HuH-7 (cell line): ENCODE measurements at places on chromosomes 11 and 22.

DNA sequence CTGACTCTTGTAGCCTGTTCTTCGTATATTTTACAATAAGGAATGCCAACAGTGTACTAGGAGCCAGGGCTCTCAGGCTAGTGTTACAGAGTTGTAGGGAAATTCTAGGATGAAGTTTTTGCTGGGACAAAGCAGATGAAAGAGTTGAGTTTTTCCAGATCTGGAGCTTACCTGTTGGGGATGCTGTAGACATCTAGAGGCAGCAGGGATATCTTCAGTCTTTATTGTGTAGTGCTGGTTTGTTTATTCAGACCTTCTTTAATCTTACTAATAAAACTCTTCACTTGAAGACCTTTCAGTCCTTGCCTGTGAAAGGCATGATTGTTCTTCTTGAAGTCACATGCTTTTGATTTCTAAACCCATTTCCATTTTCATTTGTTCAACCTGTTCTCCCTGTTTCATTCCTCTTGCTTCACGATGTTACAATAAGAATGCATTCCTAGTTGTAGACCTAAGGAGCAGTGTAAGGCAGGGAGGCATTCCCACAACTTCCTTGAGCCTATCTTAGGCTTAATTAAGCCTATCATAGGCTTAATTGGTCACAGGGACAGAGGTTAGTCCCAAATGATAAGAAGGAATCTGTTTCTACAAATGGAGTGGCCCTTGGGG is 7.9 kb upstream of the SLC37A2 start:
- no peak for DNase-seq

GRCh38 chr11:87583931-87584330 is 546.2 kb downstream of the TMEM135 start:
- no peak for DNase-seq

DNA sequence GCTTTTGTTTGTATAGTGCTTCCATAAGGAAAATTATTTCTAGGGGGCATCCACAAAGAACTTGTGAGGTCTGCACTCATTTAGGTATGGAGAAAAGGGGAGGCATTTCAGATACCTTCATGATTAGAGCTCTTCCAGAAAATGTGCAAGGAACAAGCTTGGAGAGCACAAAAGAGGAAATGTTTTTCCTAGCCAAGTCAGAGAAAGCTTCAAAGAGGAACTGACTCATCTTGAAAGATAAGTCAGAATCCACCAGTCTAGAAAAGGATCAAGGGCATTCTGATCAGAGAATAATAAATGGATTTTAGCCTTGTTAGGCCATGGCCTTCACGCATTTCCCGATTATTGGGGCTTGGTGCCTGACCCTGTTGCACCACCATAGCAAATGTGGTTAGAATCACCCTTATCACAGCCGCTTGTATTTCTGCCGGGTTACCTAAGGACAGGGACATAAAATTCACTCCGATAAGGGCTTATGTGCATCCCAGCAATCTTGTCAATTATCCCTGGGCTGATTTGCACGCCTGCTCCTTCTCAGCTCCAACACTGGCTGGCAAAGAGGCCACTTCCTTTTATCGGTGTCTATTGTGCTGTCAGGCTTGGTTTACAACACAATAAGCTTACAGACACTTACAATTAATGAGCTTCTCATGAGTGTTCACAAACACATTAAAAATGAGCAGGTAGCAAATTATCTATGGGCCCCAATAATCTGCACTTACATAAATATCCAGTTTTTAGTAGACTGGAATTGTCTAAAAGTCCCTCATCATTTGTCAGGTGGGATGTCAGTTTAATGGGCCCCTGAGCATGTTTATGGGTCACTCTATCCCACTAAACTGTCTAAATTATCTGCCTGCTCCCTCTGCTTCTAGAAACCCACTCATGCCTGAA is 613.5 kb downstream of the SOX6 start:
- DNase-seq = peak; percentile 13

DNA sequence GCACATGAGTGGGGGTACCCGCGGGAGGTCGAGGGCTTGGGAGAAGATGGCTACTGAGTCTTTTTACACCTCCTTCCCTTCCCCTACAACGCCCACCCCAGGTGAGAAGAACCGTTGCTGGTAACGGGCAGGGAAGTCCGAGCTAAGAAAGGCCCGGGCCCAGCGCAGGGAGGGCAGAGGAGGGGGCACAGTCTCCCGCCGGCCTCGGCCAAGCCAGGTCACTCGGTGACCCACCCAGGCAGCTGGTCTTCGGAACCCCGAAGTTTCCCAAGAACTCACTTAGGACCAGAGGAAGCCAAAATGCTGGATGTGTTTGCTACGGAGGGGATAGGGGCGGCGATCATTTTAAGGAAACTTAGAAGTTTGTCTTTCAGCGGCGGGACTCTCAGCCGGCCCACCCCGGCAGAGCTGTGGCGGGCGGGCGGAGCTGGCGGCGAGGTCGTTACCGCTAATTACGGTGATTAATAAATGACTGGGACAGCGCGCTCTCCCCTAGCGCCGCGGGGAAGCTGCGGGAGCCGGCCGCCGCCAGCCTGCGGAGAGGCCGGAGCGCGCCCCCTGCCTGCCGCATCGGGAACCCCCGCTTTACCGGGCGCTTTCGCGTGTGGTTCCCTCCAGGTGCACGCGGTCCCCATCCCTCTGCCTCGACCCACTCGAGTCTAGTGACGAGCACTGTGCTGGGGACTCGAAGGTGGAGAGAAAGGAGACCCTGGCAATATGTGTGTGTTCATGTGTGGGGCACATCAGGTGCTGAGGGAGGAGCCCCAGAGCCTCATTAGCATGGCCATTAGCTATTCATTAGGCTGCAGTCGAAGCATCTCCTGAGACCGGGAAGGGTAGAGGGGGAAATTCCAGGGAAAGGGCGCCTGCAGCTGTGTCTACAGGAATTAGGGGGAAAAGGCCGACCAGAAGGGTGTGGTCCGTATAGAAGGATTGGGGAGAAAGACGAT is 945 bp downstream of the ROBO3 start:
- peak; percentile 84 for DNase-seq

GRCh38 chr22:37421468-37421877 is 5.8 kb downstream of the ELFN2 start:
- DNase-seq = no peak

- DNase-seq = no peak
Observed at GRCh38 chr22:17976121-17976520, 48.2 kb downstream of the MICAL3 start.

GRCh38 chr11:86793307-86793706 is 7.0 kb upstream of the PRSS23 start:
- DNase-seq = no peak

DNA sequence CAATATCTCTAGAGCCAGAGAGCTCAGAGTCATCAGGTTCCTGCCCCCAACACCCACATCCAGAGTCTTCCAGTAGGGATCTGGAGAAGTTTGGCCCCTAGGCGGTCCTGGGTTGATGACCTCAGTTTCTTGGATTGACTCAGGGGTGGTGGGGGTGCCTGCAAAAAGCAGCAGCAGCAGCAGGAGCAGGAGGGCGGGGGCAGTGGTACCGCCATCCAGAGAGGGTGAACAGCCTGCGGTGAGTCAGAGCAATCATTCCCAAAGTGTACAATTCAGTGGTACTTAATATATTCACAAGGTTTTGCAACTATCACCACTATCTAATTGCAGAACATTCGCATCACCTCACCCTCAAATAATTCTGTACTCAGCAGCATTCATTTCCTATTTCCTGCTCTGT is 9.9 kb upstream of the SEC14L3 start:
- DNase-seq = no peak

DNA sequence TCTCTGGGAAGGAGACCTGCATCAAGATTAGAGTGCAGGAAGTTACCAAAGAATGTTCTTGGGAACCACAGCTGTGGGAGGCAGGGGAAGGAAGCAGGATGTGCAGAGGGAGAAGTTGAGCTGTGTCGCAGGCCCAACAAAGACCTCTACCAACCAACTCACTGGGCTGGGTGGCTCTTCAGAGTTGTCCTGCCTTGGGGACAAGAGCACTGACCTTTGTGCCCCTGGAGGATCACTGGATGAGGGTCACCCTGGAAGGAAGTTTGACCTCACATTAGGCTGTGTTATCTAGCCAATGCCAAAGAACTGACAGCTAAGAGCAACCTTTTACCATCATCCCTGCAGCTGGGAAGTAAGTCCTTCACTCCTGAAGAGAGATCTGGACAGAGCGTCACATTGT is 130.6 kb downstream of the RRAS2 start:
- no peak for DNase-seq

DNA sequence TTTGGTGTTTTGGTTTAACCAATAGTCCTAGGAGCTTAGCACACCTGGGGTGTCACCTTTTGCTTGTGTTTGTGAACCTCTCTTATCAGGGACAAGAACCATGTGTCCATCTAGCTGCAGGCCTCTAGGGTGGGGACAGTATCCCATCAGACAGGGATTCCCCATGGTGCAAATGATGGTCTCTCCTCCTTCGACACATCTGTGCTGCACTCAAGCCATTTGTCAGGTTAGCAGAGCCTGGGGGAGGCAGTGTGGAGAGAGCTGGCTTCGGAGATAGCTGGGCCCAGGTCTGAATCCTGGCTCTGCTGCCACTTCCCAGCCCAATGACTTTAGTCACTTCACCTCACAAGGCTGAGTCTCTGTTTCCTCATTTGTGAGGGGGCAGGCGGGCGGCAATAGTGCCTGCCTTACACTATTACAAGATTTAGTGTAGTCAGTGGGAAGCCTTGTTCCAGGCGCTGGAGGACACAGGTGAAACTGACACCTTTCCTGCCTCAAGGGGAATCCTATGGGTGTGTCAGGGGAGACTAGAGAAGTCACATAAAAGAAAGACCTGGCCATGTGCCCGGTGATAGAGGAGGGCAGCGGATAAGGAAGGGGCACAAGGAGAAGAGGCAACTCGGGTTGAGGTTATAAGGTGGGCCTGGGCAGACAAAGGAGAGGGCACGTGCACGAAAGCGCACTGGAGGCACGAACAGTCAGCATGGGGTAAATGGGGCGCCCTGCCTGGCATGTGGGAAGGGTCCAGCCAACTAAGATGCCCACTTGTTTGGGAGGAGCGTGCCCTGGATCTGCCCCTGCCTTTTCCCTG is 12.6 kb downstream of the KLHL35 start:
- no peak for DNase-seq

DNA sequence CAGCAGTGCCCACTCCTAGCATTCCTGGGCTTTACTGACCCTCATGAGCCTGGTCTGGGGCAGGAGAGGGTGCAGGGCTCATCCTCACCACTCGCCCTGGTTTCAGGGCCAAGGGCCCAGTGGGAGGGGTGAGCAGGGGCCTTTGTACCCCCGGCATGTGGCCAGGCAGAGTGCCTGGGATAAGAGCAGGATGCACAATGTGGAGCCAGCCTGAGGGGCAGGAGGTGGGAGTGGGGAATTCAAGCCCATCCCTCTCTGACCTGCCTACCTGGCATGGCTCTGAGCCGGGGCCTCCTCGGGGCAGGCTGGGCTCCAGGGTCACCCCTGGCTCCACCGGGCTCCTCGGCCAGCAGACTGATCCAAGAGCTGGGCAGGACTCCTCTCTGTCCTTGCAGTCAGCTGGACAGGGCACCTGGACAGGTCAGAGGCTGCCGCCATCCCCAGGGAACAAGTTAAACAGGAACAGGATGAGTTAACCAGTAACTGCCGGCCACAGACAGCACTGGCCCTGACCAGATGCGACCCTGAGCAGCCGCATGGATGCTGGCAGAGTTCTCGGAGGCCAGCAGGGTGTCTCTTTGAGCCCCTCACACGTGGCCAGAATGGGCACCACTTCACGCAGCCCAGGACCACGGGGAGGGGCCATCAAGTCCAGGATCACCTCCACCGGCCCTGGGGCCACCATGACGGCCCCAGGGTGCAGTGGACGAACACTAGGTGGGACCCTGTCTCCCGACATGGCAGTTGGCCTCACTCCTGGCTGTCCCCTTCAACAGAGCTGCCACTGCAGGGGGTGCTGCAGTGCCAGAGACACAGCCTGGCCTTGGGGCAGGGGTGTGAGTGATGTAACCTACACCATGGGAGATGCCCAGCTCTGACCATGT is 5.0 kb downstream of the SIGIRR start:
- peak; percentile 57 for DNase-seq

DNA sequence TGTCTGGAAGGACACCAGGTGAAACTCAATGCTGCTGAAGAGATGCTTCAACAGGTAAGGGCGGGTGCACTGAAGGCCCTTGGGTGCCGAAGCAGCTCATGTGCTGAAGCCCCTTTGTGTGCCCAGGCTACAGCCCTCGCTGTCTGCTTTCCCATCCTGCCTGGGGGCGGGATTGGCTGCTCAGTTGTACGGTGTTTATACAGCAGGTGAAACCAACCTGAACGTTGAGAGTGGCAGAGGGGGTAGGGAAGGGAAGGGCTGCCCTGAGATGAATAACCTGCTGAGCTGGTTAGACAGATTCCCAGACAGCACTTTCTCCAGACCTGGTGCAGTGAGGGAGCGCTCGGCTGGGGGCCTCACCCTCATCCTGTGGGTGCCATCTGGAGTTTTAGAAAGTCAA is 75.7 kb downstream of the CYB5R2 start:
- DNase-seq = no peak

DNA sequence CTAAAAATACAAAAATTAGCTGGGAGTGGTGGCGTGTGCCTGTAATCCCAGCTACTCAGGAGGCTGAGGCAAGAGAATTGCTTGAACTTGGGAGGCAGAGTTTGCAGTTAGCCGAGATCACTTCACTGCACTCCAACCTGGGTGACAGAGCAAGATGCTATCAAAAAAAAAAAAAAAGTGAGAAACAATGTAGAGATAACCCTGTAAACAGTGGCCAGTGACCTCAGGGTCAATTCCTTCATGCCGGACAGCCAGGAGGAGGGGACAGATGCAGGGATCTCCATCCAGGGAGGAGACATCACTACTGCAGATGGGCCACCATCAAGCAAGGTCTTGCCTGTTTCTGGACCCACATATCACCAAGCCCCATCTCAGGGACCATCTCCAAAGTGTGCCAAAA is 10.2 kb downstream of the CFL1 start:
- DNase-seq = no peak

DNA sequence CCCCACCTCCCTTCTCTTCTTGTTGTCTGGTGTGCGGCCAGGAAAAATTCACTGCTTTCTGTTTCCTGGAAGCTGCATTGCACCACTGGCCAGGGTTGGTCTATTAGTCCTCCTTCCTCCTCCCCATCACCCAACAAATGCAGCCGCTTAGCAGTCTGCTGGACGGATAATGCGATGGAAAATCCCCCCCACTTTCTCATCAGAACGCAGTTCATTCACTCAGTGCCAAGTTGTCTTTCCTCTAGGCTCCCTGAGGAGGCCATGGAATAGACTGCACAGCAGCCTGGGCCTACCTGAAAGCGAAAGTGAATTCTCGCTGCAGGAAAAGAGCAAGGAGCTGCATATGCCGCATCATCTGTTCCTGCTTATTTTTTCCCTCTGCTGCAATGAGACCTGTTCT is 513.6 kb downstream of the METTL15 start:
- peak; percentile 6 for DNase-seq

GRCh38 chr11:36726420-36726819 is 128.4 kb upstream of the RAG2 start:
- no peak for DNase-seq
